ENCODE measurements at places on chromosomes 12 and 14. TPM values are rescaled to one million over a fixed set of nuclear protein-coding genes. Genes with fewer than 3 reads are reported as not detected.

- DNase-seq: no peak
Measured at GRCh38 chr14:92982956-92983355, 60.0 kb downstream of the CHGA start.

GRCh38 chr14:60632777-60633176 lies 16.5 kb downstream of the SIX1 start:
- DNase-seq: no peak

The IL26 gene
- polyA plus RNA-seq: not detected

GRCh38 chr12:12439636-12440035 lies 82.8 kb downstream of the BORCS5 start:
- no peak for DNase-seq

The AMDHD1 gene
- polyA plus RNA-seq: 0.07 TPM

DNA sequence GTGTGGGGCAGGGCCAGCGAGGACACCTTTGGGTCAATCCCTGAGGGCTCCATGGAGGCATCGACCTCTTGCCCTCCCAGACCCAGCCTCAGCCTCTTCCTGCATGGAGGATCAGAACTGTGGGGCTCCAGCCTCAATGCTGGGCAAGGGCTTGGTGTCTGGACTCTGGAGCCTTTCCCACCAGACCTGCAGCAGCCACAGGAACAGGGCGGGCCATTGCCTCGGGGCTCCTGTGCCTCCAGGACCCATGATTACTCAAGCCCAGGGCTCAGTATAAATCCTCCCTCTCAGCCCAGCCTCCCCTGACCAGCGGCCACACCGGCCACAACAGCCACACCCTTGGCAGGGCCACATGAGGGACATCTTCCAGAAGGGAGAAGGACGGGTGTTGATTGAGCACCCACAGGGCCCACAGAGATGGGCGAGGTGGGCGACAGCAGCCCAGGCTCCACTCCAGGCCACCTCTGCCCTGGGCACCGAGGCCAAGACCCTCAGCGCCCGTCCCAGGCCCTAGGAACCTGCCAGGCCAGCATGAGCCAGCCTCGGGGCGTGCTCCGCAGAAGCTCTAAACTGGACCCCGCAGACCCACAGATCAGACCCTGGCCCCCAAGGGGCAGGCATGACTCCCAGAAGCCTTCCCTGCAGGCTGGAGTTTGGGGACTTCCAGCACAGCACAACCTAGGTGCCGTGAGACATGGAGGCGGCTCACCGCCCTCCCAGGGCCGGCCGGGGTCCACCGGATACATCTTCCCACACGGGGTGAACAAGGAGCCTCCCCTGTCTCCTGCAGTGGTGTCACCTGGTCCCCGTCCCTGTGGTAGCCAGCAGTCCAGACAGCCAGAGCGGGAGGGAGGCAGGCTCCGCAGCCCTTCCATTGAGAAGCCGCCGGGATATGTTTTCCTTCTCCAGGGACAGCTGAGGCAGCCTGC lies 25.1 kb downstream of the NCOR2 start:
- no peak for DNase-seq

The SLC2A13 gene
- polyA plus RNA-seq: 0.21 TPM

DNA sequence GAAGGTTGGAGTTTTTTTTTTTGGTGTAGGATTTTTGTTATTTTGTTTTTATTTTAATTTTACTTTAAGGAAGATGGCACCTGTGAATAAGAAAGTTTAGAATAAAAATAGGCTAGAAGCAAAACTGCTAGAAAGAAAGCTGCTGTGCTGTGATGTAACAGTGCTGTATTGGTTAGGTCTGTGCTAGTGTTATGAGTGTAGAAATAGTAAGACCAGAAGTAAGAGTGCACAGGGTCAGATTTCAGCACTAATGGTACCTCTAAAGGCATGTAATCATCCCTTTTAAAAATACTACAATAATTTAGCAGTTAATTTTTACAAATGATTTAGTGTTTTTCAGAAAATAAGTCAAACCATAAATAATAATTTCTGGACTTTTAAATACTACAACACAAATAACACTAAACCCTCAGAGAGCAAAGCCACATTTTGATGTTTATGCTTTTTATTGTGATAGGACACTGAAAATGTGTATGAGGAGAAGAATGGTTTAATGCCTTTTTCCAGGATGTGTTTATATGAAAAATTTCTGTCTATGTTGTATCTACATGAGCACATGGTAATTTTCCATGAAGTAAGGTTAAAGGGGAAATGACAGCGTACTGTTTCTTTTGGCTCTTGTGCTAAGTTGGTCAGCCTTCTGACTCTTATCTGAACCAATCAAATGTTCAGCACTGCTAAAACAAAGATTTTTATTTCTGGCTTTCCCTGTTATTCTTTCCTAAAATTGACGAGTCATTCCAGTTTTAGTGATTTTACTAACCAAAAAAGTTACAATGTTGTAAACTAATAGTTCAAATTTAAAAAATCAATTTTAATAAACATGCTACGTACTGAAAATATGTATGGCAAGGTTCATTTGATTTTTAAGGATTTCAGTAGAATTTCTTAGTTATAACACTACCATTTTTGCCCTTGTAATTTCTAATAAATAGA lies 96.1 kb downstream of the PPHLN1 start:
- peak; percentile 37 for DNase-seq

The TC2N gene
- not detected for polyA plus RNA-seq

GRCh38 chr12:116127859-116128258 lies 149.6 kb downstream of the MED13L start:
- DNase-seq: no peak

GRCh38 chr12:106227641-106228319 lies 20.0 kb downstream of the CKAP4 start:
- DNase-seq: no peak

The CIROP gene
- not detected for polyA plus RNA-seq

- no peak for DNase-seq
Measured at GRCh38 chr12:89494411-89495231, 30.0 kb downstream of the GALNT4 start.

The RTL1 gene
- polyA plus RNA-seq: 0.07 TPM

DNA sequence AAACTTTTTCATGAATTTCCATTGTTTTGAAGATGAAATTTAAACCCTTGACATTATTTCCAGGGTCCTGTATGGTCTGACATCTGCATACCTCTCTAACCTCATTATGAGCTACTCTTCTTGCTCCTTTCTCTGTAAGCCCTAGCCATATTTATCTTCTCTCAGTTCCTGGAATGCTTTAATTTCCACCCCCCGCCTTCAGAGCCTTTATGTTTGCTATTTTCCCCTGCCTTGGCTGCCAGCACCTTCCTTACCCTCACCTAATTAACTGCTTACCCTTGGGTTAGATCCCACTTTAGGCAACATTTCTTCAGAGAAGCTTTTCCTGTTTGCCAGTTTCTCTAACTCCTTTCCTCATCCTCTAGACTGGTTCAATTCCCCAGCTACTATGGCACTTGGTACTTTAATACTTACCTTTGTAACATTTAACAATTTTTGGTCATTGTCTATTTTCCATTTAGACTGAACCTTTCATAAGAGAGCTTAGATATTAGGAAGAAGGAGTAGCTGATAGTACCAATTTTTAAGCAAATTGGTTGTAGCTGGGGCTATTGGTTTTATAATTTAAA lies 6.0 kb downstream of the STYX start:
- no peak for DNase-seq

DNA sequence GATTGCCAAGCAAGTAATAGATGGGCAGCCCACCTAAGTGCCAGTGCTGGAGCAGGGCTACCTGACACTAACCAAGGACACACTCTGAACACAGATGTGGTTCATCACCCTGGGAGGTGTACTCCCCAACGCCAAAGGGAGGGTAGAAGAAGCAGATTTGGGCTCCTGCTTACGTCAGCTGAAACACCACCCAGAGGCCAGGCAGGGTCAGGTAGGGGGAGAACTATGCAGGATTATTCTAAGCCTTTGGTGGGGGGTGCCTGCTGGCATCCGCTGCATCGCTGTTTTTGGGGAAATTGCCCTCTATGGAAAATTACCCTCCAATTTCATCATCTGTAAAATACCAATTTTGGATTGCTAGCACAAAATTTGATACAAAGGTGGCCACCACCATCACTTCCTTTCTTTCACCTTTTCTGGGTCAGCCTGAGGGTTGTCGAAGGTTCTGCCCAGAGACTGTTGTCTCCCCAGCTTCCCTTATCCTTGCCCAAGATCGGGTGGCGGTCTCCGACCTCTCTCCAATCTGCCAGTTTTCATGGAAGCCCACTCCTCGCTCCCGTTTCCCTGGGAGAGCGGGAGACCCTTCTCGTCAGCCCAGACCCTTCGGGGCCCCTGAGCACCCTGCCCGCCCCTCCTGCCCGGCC lies 535 bp downstream of the BIN2 start:
- DNase-seq: no peak

DNA sequence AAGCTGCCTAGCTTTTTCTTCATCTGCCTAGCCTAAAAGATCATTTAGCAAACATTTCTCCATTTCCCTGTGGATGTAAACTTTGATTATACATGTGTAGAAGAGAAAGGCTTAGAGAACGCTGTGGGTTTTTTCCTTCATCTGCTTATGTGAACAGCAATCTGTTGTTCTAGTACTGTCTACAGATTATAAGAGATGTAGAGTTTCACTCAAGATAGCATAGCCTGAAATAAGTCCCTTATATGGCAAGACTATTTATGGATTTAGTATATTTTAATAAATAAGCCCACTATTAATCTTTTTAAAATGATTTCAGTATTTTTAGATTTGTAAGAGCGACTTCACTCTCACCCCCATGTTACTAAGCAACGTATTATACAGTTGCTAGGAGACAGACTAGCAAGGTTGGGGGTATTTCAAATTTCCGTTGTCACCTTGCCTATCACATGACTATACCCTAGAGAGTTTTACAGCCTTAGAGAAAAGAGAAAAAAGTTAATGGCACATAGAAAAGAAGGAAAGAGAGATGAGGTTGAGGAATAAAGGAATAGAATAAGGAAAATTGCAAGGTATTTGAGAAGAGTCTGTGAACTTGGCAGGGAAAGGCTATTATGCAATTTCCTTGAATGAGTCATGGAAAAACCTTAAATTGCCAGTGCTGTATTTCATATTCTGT lies 12.2 kb upstream of the TUBA1A start:
- peak; percentile 34 for DNase-seq

- no peak for DNase-seq
Measured at GRCh38 chr12:109193896-109194295, 77.5 kb downstream of the ACACB start.

DNA sequence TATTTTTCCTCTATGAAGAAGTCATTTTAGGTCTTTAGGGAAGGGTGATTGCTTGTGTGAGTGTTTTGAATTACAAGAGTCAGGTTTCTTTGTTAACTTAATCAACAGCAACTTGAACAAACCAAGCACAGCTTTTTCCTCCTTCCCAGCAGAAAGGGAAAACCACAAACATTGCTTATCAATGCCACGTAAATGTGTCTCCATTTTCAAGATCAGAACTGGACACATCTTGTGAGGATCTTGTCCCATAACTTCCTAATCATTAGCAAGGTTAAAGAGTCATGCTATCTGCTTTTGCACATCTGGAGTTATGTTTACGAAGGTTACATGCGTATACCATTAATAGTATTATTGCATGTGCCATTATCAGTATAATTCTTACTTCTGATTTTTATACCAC lies 248.0 kb upstream of the FLRT2 start:
- DNase-seq: no peak

The PLXNC1 gene
- 0.28 TPM for polyA plus RNA-seq

The ANKRD33 gene
- polyA plus RNA-seq: not detected

GRCh38 chr12:102528111-102528510 lies 47.7 kb upstream of the IGF1 start:
- no peak for DNase-seq

GRCh38 chr14:105275267-105275946 lies 25.4 kb downstream of the BRF1 start:
- no peak for DNase-seq

DNA sequence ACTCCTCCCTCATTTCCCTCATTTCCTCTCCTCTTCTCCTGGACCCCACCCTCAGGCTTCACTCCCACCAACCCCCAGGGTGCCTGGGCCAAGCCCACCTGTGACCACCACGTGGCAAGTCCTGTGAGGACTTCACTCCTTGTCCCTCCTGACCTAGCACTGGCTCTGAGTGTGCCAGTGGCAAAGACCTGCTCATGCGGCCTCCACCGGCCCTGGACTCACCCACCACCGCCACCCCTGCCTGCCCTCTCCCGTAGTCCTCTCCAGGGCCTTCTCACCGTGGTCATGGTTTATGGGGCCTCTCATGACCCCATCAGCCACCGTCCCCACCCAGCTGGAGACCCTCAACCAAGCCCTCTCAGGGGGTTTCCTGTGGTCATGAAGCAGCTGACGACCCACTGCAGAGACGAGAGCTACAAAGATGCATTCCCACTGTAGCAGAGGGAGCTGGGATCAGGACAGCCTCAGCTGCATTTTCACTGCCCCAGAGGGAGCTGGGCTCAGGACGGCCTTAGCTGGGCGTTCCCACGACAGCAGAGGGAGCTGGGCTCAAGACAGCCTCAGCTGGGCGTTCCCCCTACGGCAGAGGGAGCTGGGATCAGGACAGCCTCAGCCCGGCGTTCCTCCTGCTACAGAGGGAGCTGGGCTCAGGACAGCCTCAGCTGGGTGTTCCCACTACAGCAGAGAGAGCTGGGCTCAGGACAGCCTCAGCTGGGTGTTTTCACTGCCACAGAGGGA lies 3.2 kb upstream of the C14orf180 start:
- no peak for DNase-seq

GRCh38 chr14:88452231-88452630 lies 66.8 kb downstream of the SPATA7 start:
- DNase-seq: no peak

The TOMM20L gene
- polyA plus RNA-seq: not detected

The MARK3 gene
- 73.4 TPM for polyA plus RNA-seq

GRCh38 chr12:127070515-127071157 lies 1196.3 kb upstream of the TMEM132C start:
- DNase-seq: no peak

GRCh38 chr12:107045186-107045585 lies 48.2 kb downstream of the CRY1 start:
- no peak for DNase-seq

DNA sequence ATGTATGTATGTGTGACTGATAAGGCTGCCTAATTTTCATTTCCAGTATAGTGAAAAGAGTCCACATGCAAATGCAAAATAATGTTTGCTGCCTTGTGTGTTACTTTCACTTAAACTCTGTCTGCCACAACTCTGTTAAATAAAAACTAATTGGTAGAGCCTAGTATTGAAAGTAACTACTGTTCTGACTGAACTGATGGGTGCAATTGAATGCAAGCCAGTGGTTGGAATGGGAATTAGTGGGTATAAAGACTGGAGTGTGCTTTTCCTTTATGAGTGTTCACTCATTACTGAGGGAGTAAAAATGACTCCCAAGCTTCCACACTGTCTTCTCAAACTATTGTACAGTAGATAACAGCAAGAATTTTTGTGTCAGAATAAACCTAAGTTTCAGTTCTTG lies 571.0 kb downstream of the TMTC2 start:
- DNase-seq: no peak

DNA sequence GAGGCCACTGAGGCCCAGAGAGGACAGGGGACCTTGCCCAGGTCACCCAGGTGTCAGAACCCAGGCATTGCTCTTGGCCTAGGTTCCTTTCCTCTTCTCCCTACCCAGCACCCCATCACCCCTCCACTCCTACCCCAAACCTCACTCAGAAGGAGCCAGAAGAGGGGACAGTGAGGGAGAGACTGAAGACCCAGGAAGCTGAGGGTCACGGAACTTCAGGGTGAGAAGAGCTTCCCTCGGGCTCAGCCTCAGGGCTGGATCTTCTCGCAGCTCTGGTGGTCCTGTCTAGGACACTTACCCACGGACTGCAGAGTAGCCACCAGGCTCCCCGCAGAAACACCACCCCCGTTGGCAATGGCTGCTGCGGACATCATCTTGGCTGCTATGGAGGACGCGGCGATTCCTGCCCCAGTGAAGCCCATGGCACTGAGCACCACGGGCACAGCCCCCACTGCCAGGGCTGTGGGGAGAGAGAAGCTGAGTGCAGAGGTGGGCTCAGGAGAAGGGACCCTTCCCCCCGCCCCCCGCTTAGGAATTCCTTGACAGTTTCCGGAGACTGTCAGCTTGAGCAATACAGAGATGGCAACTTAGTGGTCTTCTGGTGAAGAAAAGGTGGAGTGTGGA lies 1.1 kb downstream of the IFI27L2 start:
- DNase-seq: no peak
